NCI-H748 treated with DMSO at 0.1 percent for 48 hours (cell line): ENCODE measurements at places on chromosomes 12 and 14.

DNA sequence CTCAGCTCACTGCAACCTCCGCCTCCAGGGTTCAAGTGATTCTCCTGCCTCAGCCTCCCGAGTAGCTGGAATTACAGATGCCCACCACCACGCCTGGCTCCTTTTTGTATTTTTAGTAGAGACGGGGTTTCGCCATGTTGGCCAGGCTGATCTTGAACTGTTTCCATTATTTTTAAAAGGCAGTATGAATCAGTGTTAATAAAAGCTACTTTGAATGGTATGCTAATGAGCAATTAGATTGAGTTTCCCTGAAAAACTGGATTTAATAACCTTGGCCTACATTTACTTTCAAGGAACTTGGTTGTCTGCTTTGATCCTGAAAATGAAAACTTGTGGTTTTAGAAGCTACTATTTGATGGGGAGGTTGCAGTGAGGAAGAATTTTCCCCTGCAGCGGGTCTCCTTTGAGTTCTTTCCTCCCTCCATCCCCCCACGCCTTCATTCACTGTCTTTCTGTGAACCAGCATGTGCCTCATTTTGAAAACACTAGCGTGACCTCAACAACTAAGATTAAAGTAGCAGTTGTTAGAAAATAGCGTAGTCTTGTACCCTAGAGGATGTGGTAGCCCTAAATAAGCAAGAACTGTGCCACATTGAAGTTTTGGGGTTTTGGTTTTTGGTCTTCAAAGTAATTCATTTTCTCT, 17.8 kb upstream of the RPS6KA5 start:
- DNase-seq, result no peak

GRCh38 chr12:26224657-26225056, 29.3 kb downstream of the SSPN start:
- no peak for DNase-seq

- DNase-seq, result no peak
These were observed 26.4 kb upstream of the GPR132 start for GRCh38 chr14:105091517-105092170.

GRCh38 chr14:60235440-60235839, 13.6 kb upstream of the PPM1A start:
- no peak for DNase-seq

DNA sequence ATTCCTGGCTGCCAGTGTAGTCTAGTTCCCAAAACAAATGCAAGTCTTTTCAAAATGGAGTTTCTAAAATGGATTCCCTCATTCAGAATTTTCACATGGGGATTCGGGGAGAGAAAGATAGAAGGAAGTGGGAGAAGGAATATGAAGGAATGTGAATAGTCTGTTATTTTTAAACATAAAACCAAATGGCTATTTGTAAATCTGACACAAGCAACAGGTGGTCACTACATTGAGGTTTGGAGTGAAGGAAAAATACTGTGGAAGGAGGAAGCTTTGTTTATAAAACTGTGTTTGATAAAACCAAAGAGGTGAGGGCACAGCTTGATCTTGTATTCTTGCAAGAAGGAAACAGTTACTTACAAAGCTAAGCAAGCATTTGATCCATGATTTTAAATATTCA, 65.3 kb upstream of the KCNJ8 start:
- no peak for DNase-seq

DNA sequence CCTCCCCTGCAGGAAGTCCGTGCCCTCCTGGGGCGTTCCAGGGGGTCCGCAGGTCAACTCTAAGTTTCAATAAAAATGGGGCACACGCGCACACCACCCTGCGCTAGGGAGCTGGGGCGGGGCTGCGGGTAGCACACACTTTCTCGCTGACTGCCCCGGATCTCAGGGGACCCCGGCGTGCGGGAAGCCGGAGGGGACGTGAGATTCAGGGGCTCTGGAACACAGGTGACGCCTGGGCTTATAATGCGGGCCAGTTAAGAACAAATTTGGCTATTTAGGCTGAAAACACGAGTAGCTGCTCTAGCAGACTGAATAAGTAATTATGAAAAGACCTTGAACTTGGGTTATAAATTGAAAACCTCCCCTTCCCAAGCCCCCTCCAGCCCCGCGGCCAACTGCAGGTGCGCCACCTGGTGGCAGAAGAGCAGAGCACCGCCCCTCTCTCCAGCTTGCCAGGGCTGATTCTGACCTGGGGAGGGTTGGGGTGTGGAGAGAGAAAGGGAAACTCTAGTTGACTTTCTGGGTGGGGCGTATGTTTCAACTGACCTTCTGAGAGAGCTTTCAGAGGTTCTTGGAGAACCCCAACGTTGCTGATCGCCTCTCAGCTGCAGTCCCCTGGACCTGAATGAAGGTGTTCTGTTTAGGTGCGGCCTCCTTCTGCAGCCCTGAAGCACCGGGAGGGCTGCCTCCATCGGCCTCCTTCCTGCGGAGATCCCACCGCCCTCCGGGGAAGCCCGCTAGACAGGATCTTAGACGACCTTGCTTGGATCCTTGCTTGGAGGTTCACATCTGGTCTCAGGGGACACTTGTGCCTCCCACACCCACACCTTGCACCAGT, 118.4 kb upstream of the EVL start:
- peak; percentile 56 for DNase-seq

DNA sequence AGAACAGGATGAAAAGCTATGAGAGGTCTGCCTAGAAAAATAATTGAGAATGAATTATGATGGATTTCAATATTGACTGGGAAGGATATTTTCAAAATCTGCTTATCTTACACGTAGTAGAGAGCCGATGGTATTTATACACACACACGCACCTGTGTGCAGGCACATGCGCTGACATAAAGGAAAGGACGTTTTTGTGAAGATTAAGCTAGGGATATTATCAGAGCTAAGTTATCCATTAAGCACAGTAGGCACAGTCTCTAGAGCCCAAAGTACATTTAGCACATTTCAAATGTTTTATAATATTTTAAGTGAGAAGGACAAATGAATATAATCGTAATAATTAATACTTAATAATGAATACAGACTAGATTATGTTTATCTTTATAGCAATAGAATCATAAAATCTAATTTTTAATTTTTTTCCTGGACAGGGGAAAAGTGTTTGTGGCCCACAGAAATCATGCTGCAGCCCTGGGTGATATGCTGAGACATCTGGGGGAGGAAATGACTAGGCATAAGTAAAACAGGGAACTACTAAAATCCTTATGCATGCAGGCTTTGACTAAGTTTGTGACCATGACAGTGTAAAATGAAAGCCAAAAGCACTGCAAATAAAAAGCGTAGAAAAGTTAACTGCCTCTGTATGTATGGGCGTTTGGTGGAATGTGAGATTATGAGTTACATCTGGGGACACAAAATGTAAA, 146.1 kb downstream of the KITLG start:
- DNase-seq, result no peak

GRCh38 chr14:90850487-90850886, 34.3 kb upstream of the TTC7B start:
- no peak for DNase-seq

DNA sequence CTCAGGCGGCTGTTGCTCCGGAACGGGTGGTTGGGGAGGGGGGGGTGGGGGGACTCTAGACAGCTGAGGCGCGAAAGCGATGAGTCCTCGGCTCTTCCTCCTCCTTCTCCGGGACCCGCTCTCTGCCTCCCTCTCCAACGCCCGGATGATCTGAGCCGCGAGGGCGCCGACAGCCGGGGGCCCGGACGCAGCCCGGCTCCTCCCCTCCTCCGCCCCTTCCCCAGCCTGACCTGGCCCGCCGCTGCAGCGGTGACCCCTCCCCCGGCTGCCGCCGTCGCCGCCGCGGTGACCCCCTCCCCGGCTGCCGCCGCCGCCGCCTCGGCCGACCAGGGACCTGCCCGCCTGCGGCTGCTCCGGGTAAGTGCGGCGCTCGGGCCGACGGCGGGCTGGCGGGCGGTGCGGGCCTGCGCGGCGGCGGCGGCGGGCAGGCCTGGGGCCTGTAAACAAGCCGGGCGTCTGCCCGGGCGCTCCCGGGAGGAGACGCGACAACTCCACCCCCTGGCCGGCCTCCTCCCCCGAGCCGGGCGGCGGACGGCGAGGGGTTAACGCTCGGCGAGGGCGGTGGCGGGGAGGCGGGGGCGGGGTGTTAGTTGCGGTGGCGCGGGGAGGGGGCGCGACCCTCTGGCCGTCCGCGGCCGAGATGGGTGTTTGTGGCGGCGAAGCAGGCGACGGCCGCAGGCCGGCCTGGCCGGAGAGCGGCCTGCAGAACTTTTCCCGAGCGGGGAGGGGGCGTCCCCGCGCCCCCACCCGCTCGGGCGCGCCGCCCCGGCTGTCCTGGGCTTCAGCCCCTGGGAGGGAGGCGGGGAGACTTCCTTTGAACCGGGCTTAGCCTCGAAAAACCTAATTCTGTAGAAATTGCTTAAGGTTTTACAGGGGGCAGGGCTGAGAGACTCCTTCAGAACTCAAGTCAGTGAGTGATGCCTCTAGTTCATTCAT, 568 bp downstream of the PPM1A start:
- DNase-seq, result peak; percentile 63

DNA sequence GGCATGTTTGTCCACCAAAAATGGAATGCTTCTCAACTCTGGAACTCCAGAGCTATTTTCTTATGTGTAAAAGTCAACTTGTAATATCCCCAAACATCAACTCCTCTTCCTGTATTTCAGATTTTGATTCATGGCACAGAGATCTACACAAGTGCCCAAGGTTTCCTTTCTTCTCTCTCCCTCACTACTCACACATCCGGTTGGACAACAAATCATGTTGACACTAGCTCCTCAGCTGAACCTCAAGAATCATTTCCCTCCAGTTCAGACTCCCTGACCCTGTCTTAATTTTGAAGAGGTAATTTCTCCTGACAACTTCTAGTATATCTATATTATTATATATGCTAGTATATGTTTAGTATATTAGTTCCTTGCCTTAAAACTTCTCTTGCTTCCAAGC, 485.4 kb upstream of the CCDC196 start:
- no peak for DNase-seq

DNA sequence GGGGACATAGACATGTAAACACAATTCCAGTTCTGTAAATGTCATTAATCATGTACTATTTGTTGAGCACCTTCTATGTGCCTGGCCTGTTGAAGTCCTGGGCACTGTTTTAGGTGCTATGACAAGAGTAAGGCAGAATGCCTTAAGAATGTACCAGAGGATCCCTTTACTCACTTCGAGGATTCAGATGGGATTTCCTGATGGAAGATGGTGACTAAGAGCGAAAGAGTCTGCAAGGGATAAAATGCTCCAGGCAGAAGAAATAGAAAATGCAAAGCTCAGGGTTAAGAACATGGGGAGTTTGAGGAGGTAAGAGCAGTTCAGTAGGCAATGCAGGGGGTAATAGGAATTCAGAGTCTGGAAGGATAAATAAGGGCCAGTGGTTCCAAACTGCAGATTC, 671.3 kb upstream of the TBX3 start:
- no peak for DNase-seq
